ENCODE measurements at places on chromosomes 7 and 10.

GRCh38 chr7:132410385-132410784, 165.9 kb downstream of the PLXNA4 start:
- DNase-seq = no peak

DNA sequence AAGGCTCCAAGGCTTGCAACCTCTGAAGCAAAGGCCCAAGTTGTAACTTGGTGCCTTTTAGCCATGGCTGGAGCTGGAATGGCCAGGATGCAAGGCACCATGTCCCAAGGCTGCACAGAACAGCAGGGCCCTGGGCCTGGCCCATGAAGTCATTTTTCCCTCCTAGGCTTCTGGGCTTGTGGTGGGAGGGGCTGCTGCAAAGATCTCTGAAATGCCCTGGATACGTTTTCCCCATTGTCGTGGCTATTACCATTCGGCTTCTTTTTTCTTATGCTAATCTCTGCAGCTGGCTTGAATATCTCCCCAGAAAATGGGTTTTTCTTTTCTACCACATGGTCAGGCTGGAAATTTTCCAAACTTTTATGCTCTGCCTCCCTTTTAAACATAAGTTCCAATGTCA, 234.2 kb downstream of the CDK14 start:
- DNase-seq = no peak

DNA sequence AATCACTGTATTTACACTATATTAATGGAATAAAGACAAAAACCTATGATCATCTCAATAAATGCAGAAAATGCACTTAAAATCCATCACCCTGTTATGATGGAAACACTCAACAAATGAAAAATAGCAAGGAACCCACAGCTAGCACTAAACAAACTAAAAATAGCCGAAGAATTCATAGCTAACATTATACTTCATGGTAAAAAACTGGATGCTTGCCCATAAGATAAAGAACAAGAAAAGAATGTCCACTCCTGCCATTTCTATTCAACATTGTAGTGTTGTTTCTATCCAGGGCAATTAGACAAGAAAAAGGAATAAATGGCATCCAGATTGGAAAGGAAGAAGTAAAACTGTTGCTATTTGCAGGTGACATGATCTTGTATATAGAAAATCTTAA, 142.1 kb downstream of the STK31 start:
- DNase-seq = no peak

DNA sequence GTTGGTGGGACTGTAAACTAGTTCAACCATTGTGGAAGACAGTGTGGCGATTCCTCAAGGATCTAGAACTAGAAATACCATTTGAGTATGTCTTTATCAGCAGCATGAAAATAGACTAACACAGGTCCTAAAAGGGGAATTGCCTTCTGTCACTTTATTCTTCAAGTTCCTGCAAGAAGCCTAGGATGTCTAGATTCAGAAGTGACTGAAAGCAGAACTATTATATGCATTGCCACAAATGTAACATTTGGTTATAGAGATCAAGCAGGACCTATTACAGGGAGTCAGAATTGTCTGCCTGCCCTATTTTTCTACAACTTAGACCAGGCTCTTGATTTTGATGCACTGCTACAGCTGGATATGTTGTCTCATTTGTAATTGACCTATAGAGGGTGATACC, 364.7 kb downstream of the SORCS1 start:
- DNase-seq = no peak

GRCh38 chr7:23294549-23295400, 4.4 kb upstream of the MALSU1 start:
- DNase-seq = no peak

DNA sequence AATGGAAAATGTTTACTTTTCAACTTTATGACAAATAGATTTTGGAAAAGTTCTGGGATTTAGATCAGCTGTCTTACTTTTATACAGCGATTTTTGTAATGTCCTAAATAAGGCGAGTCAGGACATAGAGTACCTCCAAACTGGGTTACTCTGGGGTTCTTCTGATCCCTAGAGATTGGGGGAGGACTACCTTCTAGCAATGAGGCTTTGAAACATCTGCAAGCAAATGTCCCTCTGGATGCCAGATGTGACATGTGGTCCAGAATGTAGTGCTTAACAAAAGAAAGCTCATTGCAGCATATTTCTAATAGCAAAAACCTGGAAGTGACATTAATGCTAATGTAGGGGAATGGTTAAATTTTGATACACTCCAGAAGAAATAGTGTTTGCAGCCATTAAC, 36.1 kb downstream of the ABRAXAS2 start:
- DNase-seq = no peak

GRCh38 chr7:15947754-15948153, 261.3 kb upstream of the MEOX2 start:
- no peak for DNase-seq

DNA sequence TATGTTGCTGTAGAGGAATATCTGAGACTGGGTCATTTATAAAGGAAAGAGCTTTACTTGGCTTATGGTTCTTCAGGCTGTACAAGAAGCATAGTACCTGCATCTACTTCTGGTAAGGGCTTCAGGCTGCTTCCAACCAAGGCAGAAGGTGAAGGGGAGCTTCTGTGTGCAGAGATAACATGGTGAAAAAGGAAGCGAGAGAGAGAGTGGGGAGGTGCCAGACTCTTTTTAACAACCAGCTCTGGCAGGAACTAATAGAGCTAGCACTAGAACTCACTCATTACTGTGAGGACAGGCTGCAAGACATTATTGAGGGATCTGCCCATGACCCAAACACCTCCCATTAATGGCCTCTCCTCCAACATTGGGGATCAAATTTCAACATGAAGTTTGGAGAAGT, 94.5 kb downstream of the KIF20B start:
- no peak for DNase-seq

- no peak for DNase-seq
Observed at GRCh38 chr10:132690401-132690800, 95.5 kb downstream of the NKX6-2 start.

DNA sequence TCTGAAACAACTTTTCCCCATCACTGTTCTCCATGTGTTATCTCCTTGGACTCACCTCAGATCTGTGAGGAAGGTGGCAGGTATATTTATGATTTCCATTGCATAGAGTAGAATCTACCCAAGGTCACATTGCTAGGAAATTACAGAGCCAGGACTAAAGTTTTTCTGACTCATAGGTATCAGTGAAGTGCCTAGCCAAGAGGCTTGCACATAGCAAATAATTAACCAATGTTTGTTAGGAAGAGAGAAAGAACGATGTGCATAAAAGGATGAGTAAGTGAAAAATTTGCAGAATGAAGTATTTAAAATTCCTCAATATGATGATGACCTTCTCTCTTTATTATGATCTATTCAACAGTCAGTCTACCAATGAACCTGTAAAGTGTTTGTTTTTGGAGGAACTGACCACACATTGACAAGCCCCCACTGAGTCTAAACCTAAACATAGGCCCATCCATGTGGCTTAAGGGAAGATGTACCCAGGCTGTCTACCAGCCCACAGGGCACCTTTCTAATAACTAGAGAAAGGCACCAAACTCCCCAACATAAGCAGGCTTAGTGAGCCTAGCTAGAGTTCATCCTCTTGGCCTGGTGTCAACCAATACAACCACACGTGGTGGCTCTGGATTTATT, 252.9 kb upstream of the ZMIZ1 start:
- DNase-seq = no peak

- DNase-seq = no peak
Observed at GRCh38 chr7:74052628-74053027, 24.7 kb downstream of the ELN start.

DNA sequence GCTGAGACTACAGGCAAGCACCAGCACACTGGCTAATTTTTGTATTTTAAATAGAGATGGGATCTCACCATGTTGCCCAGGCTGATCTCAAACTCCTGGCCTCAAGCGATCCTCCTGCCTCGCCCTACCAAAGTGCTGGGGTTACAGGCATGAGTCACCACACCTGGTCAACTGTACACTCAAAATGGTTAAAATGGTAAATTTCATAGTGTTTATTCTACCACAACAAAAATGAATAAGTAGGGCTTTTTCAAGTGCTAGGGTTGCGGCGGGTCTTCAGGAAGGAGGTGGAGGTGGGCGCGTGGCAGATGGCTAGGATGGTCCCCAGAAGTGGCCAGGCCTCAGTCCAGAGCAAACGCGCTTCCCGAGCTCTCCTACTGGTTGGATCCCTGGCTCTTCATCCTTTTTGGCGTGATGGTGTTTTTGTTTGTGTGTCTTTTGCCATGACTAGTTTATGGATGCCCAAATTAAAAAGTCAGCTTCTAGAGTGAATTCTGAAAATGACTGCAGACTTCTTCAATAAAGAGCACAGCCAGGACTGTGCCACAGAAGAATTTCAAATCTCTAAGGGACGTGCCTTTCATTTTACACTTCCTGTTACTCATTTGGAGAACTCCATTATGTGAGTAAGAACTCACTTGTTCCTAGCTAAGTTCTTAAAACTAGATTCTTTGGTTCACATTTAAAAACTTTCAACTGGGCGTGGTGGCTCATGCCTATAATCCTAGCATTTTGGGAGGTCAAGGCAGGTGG, 73.9 kb downstream of the TMEM130 start:
- no peak for DNase-seq

GRCh38 chr10:132111871-132112341, 46.2 kb downstream of the JAKMIP3 start:
- no peak for DNase-seq

GRCh38 chr10:48206482-48207250, 67.8 kb downstream of the FRMPD2 start:
- DNase-seq = no peak

GRCh38 chr7:50598460-50599343, 33.5 kb upstream of the DDC start:
- no peak for DNase-seq

DNA sequence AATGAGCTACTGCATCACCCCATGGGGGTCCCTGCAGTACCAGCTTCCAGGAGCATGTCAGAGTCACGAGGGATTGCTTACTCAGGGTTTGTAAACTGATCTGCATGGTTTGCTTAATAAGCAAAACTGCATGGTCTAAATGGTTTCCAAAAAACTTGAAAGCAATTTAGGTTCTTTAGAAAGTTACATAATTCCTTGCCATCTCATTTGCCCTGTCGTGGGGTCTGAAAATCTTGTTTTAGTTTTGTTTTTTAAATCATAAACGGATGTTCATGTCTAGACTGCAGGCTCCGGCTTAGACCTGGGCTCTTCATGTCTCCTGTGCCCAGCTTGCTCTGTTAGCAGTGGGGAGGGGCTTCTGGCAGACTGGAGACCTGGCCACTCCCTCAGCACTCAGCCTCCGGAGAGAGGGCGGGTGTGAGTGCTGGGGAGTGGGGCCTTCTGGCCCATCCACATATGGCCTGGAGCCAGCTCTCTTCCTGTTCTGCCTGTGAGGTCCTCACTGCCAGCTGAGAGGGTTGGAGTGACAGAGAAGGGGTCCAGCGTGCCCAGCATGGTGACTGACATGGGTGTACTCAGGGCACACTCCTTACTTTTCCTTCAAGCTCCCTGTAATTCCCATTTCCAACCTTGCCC, 17.5 kb downstream of the PRF1 start:
- DNase-seq = no peak

- no peak for DNase-seq
Observed at GRCh38 chr10:112584276-112584675, 137.3 kb downstream of the VTI1A start.

- DNase-seq = no peak
Observed at GRCh38 chr7:51727441-51727840, 410.8 kb upstream of the COBL start.

DNA sequence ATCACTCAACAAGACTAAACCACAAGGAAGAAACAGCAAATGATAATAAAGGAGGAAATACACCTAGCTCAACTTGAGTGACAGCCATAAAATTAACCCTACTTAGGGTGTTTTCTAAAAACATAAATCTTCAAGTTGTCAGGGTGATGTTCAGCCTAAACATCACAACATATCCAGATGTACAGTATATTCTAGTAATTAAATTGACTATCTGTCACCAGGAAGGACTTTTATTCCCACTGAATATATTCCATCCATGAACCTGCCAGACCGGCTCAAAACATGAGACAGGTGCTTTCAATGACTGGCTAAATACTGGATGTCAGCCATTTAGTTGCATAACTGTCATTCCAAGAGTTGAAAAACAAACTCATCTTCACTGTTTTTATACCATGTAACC, 298.1 kb upstream of the NEBL start:
- no peak for DNase-seq

DNA sequence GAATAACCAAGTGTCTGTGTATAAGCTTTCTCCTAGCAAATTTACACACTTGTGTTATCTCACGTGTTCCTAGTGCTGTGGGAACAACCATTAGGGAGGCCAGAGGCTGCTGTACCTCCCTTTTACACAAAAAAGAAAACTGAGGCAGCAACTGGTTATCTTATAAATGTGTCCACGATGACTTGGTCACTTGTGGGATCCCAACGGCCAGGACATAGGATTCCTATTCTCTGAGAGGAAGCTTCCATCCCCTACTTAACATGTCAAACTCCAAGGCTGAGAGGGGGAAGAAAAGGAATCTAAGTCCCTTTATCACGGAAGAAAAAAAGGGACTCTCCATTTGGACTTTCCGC, 484 bp downstream of the ZNF438 start:
- no peak for DNase-seq

- no peak for DNase-seq
Observed at GRCh38 chr7:1112625-1113547, 25.0 kb downstream of the GPER1 start.

- DNase-seq = no peak
Observed at GRCh38 chr7:82700741-82701140, 257.2 kb upstream of the CACNA2D1 start.

GRCh38 chr10:15200626-15201025, 32.1 kb upstream of the NMT2 start:
- no peak for DNase-seq

- DNase-seq = no peak
Observed at GRCh38 chr7:115471891-115472290, 550.0 kb downstream of the MDFIC start.

- DNase-seq = peak; percentile 56
Observed at GRCh38 chr10:122298598-122299301, 27.7 kb downstream of the BTBD16 start.

GRCh38 chr7:86968618-86969017, 90.8 kb downstream of the ELAPOR2 start:
- DNase-seq = no peak

DNA sequence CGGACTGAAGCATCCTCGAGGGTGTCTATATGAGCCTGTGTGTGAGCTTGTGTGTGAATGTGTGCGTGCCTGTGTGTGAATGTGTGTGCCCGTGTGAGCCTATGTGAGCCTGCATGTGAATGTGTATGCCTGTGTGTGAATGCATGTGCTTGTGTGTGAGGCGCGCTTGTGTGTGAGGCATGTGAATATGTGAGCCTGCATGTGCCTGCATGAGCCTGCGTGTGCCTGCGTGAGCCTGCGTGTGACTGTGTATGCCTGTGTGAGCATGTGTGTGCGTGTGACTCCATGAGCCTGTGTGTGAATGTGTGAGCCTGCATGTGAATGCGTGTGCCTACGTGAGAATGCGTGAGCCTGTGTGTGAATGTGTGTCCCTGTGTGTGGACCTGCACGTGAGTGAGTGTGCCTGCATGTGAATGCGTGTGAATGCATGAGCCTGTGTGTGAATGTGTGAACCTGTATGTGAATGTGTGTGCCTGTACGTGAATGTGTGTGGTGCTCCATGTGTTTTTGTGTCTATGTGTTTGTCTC, 33.4 kb downstream of the PDGFA start:
- DNase-seq = no peak

GRCh38 chr10:37682617-37683016, 174.8 kb downstream of the ZNF248 start:
- DNase-seq = no peak

- DNase-seq = no peak
Observed at GRCh38 chr7:30831227-30831626, 60.0 kb downstream of the MINDY4 start.

Measured in thymus (tissue), 14 donors.